ENCODE measurements at places on chromosomes 6 and 20. TPM values are rescaled to one million over a fixed set of nuclear protein-coding genes. Genes with fewer than 3 reads are reported as not detected.

DEFB132 gene
- total RNA-seq = not detected

SLC22A7 gene
- not detected for total RNA-seq

CST4 gene
- total RNA-seq = not detected

RUNX2 gene
- total RNA-seq = 1.2 TPM

CLIC5 gene
- not detected for total RNA-seq

Measured in H1 (cell line).